C1 segment of cervical spinal cord (tissue), 14 donors: ENCODE measurements at places on chromosomes 5 and 9.

GRCh38 chr9:133246562-133246961 is 28.4 kb downstream of the ABO start:
- no peak for DNase-seq

- DNase-seq, result no peak
Observed at GRCh38 chr5:74105126-74105780, 479.3 kb downstream of the ARHGEF28 start.

DNA sequence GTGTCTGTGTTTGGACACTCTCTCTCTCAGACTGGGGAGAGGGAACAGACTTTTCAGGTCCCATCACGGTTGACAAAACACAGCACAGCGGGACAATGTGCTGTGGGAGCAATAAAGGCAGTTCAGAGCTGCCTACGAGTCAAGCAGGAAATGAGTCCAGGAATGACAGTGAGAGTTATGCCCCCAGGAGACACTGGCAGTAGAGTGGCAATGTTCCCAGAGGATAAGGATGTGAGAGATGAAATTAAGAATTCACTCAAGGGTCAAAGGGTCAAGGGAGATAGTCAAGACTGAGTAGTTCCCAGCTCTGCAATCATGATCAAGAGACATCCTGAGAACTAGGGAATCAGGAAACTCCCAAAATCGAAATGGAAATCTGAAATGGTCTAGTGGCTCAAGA is 156.1 kb downstream of the LURAP1L start:
- DNase-seq, result no peak

GRCh38 chr9:33697171-33697570 is 98.2 kb upstream of the PRSS3 start:
- no peak for DNase-seq

GRCh38 chr5:149995385-149996204 is 4.9 kb downstream of the TIGD6 start:
- DNase-seq, result peak; percentile 35

DNA sequence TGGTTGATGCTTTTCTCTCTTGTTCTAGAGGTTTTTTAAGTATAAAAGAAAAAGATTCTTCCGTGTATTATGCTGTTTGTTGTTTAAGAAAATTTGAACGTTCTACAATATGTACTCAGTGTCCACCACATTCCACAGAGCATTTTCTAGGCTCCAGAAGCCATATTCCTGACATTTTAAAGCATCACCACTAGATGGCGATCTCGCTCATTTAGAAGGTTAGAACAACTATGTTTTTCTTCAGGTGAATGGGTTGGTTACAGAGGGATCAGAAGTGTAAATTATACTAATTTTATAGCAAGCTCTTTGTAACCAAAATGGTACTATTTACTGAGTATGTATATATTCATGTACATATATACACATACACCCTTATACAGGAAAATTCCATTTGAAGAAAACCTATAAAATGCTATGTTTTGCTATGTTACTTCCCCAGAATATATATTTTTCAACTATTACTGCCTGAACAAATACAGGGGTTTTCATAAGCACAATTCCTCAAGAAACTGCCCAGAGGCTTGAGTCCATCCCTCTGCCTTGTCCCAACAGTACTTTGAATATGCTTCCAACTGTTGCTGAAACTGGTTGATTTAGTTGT is 284.3 kb downstream of the CCDC171 start:
- DNase-seq, result no peak

DNA sequence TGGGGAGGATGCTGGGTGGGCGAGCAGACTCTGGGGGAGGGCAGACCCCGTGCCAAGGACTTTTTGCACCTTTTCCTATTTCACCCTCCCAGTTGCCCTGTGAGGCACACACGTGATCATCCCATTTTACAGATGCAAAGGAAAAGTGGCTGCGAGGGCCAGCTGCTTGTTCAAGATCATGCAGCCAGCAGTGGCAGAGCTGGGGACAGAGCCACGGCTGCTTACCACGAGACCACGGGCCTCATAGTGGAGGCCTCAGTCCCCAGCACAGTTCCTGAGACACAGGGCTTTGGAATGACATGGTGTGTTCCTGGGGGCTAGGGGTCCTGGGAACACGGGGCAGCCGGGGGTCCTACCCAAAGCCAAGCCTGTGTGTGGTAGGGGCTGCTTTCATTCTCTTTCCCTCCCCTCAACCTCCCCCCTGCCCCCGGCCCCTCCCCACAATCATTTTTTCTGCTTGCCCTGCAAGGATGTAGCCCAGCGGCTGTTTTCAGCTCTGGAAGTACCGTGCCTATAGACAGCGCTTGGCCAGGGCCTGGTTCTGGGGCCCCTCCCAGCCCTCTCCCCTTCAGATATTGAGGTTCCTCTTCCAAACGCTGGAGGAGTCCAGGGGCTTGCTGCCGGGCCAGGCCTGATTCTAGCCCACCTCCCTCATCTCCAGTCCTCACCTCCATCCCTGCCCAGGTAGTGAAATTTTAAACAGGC is 58.5 kb upstream of the IER5L start:
- DNase-seq, result no peak

- DNase-seq, result no peak
Observed at GRCh38 chr5:178111925-178112324, 1.4 kb upstream of the N4BP3 start.

- DNase-seq, result no peak
Observed at GRCh38 chr5:159456261-159456660, 126.0 kb upstream of the IL12B start.

DNA sequence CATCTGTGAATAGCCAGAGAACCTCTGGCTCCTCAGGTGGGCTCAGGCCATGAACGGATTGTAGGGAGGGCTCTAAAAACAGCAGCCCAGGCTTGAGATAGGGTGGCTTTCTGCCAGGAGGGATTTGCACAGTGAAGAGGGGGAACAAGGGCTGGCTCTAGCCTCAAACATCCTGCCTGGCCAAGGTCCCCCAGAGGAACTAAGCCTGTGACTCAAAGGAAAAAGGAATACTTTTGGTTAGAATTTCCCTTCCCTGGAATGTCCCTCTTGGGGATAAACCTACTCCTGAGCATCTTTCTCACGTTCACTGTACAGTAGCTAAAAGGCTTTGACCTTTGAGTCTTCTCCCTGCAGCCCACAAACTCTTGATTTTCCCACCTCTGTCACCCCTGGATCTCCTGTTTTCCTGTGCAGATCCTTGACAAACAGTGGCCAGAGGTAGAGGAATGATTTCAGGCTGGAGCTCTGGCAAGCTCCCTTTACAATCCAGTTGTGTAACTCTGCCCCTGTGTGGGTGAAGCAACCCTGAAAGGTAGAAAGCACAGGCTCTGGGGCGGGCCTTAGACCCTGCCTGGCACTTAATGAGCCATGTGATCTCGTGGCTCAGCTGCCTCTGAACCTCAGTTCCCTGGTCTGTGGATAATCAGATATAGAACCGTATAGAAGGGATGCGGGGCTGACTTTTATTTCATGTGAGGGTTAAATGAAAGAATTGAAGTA is 17.4 kb downstream of the SEC61B start:
- no peak for DNase-seq

- no peak for DNase-seq
Observed at GRCh38 chr5:130324953-130325671, 420.8 kb downstream of the CHSY3 start.

GRCh38 chr9:27065288-27065687 is 43.7 kb upstream of the TEK start:
- DNase-seq, result no peak

- DNase-seq, result no peak
Observed at GRCh38 chr5:36089989-36090388, 23.3 kb upstream of the UGT3A2 start.

GRCh38 chr5:175555168-175555785 is 76.9 kb downstream of the SFXN1 start:
- no peak for DNase-seq

DNA sequence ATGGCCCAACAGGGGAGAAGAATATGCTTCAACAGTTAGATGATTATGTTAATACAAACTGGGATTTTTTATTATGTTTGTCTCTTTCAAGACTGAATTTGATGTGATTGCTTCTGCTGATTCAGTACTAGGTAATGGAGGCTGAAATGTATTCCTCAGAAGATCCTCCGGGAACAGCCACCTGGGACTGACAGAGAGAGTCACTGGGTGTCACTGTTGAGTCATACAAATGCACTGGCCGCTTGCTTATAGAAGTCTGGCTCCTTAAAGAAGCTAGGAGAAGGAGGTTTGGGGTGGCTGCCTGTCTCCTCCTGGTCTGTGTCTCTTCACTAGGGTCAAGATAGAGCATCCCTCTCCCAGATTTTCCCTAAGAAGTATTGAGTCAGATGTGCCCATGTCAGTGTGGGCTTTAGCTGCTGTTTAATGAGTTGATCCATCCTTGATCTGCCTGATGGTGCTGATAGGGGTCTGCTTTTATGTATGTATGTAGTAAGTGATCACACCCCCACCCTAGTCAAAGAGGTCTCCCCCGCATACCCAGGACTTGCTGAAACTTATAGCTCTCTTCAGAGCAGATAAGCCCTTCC is 773.4 kb downstream of the BRINP1 start:
- DNase-seq, result no peak

GRCh38 chr5:170896779-170897178 is 35.0 kb downstream of the RANBP17 start:
- DNase-seq, result peak; percentile 59

- DNase-seq, result no peak
Observed at GRCh38 chr5:107486489-107486888, 184.2 kb downstream of the EFNA5 start.

DNA sequence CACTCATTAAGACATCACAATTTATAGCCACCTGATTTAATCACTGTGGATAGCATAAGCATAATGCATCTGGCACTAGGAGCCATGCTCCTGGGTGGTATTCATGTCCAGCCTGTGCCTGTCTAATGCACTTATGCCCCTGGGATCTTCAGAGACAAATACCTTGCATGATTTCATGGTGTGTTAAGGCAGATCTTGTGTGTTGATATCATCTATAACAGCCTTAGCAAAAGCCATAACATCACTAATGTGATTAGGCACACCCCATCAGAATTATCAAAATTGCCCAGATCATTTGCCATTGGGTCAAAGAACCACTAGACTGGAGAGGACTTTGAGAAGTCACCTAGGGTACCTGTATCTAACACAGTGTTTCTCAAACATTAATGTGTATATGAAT is 43.7 kb upstream of the SELENOP start:
- DNase-seq, result no peak

DNA sequence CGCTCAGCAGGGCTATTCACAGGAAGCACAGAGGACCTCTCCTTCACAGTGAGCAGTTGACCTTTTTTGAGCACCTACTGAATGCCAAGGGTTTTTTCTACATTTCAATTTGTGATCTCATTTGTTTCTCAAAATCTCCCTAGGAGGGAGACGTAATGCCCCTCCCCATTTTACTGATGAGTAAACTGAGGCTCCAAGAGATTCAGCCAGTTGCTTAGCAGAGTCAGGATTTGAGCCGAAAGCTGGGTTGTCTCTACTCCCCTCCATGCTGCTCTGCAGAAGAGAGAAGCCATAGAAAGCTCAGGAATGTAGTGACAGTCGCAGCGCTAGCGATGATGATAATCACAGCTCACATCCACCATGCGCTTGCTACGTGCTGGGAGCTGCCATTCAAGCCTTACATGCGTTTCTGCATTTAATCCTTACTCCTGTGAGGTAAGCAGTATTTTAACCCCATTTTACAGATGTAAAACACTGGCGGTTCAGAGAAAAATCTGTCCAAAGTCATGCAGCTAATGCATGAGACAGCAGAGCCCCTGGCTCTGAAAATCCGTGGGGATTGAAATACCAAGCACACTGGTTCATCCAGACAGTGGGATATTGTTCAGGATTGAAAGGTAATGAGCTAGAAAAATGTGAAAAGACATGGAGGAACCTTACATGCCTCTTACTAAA is 33.8 kb downstream of the ERGIC1 start:
- DNase-seq, result no peak

GRCh38 chr9:101176384-101176783 is 147.9 kb downstream of the PLPPR1 start:
- DNase-seq, result no peak

DNA sequence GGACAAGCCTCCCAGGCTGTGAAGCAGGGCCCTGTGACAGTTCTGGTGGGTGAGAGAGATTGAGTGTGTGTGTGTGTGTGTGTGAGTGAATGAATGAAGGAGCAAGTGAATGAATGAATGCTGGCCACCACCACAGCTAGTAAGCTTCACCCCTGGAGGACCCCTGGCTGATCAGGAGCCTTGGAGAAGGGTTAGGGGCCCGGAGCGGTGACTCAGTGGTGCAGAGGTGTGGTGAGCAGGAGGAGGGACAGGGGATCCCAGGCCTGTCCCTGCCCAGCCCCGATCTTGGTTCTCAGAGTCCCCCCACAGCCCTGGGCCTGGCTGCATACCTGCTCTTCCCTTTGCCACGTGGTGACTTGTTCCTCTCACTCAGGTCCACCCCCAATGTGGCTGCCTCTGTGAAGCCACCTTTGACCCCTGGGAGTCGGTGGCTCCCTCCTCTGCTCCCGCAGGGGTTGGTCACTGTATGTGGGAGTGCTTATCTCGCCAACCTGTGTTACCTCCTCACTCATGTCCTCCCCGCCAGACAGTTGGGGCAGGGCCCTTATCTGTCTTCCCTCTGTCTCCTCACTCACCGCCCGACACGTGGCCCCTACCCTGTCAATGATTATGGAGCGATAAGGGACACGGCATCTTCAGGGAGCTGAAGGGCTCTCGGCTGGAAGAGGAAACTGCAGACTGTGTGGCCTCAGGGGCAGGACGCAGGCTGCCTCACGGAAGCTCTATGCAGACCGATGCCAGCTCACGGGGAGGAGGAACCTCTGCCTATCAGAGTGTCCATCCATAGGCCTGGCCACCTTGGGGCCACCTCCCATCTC is 99.9 kb upstream of the PITX1 start:
- DNase-seq, result no peak

DNA sequence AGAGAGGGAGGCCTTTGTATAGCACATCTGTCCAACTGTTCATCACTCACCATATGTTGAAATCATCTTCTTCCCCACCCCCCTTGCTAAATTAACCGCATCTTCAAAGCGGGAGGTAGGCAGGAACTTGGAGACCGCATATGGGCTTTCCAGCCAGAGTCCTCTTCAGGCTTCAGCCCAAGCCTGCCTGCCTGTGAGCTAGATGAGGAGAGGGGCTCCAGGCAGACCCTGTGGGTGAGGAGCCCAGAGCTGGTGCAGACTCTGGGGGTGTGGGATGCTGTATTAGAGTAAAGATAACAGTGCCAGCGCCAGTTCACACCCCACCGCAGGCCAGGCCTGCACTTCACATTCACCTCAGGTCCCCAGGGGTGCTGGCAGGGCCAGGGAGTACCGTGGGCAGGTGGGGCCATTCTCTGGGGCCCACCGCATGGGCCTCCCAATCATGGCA is 16.2 kb downstream of the PRRC2B start:
- DNase-seq, result no peak

GRCh38 chr5:88743231-88743834 is 139.7 kb downstream of the MEF2C start:
- DNase-seq, result no peak

DNA sequence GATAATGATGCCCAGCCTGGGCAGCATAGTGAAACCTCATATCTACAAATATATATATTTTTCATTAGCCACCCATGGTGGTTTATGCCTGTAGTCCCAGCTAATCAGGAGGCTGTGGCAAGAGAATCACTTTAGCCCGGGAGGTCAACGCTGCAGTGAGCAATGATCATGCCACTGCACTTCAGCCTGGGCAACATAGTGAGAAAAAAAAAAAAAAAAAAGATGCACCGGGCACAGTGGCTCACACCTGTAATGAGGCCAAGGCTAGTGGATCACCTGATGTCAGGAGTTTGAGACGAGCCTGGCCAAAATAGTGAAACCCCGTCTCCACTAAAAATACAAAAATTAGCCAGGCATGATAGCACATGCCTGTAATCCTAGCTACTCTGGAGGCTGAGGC is 50.2 kb upstream of the ADRA1B start:
- no peak for DNase-seq

- DNase-seq, result no peak
Observed at GRCh38 chr5:136065588-136065987, 36.8 kb downstream of the TGFBI start.

GRCh38 chr9:130765137-130766020 is 69.7 kb upstream of the ABL1 start:
- no peak for DNase-seq
